ENCODE measurements at places on chromosomes 13 and 19. TPM values are rescaled to one million over a fixed set of nuclear protein-coding genes. Genes with fewer than 3 reads are reported as not detected.
A peak's percentile ranks its signal among the peaks of the same experiment; 100 is the strongest.

ZNF610 gene
- total RNA-seq: 3.6 TPM

WDR88 gene
- total RNA-seq: not detected

PSG4 gene
- 87.5 TPM for total RNA-seq

TRPC4 gene
- 5.3 TPM for total RNA-seq

GPC6 gene
- total RNA-seq: 31.4 TPM

GRCh38 chr19:29845574-29846176, 33.9 kb downstream of the CCNE1 start:
- peak; percentile 18 for DNase-seq
- H3K4me1 ChIP-seq: peaks cover 2% of the 10 kb centered on the region
- H3K27ac ChIP-seq: no peak overlapping the region
- H3K4me3 ChIP-seq: peak overlapping the region; percentile 79
- no peaks in the 10 kb centered on the region for H3K36me3 ChIP-seq
- H3K27me3 ChIP-seq: peaks cover 7% of the 10 kb centered on the region

GTF3A gene
- 148 TPM for total RNA-seq

ZNF135 gene
- 1.9 TPM for total RNA-seq

- H3K27ac ChIP-seq: peak overlapping the region; percentile 65
- DNase-seq: no peak
- 0 out of 2 replicates have a peak, but pooled peaks cover 2% of the 10 kb centered on the region for H3K4me1 ChIP-seq
- peaks cover 12% of the 10 kb centered on the region for H3K36me3 ChIP-seq
- H3K27me3 ChIP-seq: no peaks in the 10 kb centered on the region
- peak overlapping the region; percentile 76 for H3K4me3 ChIP-seq
These were observed 509 bp downstream of the KXD1 start for GRCh38 chr19:18558202-18558555.

DNA sequence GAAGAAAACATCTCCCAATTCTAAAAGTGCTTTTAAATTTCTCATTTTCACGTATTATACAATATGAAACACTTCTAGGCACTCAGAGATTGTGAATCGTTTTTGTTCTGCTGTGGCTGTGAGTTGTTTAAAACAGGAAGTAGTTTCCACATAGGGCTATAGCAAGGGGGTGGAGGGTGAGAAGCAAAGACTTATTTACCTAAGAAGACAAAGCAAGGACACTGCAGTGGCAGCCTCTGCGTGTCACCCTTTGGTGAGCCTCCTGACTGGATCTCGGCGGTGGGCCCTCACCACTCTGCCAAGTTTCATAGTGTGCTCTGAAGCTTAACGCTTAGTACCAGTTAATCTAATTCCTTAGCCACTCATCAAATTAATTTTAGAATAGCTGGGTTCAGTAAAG, 56.8 kb downstream of the TNFSF13B start:
- H3K4me3 ChIP-seq: no peak overlapping the region
- DNase-seq: no peak
- no peaks in the 10 kb centered on the region for H3K36me3 ChIP-seq
- peaks cover 17% of the 10 kb centered on the region for H3K27me3 ChIP-seq
- no peak overlapping the region for H3K27ac ChIP-seq

ZNF560 gene
- 0.90 TPM for total RNA-seq

MZF1 gene
- total RNA-seq: 3.6 TPM

DNA sequence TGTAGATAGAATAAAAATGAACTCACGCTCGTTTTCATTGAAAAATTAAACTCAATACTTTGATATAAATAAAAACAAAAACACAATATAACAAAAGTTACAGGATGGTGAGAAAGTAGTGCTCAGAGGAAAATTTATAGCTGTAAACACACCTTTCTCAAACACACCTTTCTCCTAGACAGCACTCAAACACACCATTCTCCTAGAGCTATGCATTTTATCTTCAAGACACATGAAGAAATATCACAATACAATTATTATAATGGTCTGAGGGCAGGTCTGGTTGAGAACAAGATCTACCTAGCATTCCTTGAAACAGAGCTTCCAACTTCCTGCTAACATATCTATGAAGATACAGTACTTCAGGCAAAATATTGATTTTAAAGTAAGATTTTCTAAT, 183.4 kb upstream of the NBEA start:
- no peak overlapping the region for H3K27ac ChIP-seq
- H3K4me1 ChIP-seq: no peaks in the 10 kb centered on the region
- H3K36me3 ChIP-seq: no peaks in the 10 kb centered on the region
- H3K4me3 ChIP-seq: no peak overlapping the region
- no peak for DNase-seq
- H3K27me3 ChIP-seq: no peaks in the 10 kb centered on the region
